ENCODE measurements at places on chromosomes 7 and 10. TPM values are rescaled to one million over a fixed set of nuclear protein-coding genes. Genes with fewer than 3 reads are reported as not detected.

- DNase-seq, result no peak
Measured at GRCh38 chr10:7090529-7090928, 320.3 kb downstream of the SFMBT2 start.

DNA sequence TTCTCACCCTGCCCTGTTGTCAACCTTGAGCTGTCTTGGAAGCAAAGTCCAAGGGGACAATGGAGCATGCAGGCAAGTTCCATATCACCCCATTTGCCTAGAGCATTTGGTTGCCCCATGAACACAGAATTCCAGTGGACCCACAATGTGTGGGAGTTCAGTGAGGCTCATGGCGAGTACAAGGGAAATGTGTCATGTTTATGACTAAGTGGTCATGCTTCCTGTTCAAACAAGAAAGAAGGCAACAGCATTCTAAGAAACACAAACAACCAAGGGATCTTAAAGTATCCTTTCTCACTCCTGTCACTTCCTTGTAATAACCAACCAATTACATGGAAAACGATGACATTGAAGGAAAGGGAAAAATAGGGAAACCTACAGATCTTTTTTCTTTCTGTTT, 513.0 kb downstream of the INHBA start:
- DNase-seq, result no peak

- no peak for DNase-seq
Measured at GRCh38 chr10:60576130-60577069, 186.7 kb upstream of the ANK3 start.

DNA sequence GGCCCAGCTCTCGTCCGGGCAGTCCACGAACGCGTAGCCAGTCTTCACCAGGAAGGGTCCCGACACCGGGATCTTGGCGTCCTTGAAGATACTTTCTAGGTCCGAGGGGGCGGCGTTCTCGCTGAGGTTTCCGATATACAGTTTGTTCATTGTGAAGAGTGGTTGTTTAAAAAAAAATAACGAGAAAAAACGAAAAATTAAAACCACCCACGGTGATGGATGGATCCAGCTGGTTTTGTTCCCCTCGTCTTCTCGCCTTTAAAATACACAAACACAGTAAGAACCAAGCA, 385 bp downstream of the IGF2BP3 start:
- DNase-seq, result no peak

- no peak for DNase-seq
Measured at GRCh38 chr10:70890917-70891431, 2.6 kb upstream of the PCBD1 start.

GRCh38 chr10:44234483-44234875, 150.4 kb downstream of the CXCL12 start:
- DNase-seq, result no peak

DNA sequence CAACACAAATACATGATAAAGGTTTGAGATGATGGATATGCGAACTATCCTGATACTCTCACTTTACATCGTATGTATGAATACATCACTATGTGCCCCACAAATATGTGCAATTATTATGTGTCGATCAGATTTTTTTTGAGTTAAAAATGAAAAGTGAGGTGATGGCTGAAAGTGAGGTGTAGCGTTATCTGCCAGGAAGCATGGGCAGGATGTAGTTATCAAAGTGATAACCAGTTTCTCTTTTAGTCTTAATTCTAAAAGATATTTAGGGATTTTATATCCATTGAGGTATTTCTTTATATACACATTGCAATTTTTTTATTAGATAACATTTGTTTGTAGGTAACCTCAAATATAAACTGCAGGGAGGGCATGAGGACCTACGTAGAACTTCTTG, 15.6 kb upstream of the KLF6 start:
- no peak for DNase-seq

- DNase-seq, result no peak
Measured at GRCh38 chr7:117485118-117485620, 5.3 kb downstream of the CFTR start.

DNA sequence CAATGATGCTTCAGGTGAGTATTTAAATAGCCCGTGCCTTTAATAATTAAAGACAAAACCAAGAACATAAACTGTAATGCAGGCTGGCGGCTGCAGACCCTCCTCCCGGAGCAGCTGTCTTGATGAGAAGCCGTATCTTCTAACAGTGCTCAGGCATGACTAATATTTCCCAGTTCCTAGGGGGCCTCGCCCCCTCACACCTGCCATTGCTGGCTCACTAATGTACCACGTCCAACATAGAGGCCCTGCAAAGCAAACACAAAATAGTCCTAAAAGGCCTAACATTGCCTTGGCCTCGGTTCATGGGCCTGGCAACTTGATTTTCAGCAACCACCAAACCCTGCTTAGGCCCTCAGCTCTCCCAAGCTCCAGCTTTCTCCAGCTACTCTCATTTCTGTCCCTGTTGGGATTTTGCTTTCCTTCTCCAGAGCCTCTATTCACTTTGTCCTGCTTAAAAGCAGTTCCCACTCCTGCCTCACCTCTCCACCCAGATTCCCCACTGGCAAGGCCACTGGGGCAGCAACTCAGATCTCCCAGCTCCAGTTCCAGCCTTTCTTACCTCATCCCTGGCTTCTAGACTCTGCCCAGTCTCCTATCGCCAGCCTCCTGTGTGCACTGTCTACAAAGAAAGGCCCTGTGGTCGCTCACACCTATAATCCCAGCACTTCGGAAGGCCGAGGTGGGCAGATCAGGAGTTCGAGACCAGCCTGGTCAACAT, 16.2 kb downstream of the SORBS1 start:
- no peak for DNase-seq

DNA sequence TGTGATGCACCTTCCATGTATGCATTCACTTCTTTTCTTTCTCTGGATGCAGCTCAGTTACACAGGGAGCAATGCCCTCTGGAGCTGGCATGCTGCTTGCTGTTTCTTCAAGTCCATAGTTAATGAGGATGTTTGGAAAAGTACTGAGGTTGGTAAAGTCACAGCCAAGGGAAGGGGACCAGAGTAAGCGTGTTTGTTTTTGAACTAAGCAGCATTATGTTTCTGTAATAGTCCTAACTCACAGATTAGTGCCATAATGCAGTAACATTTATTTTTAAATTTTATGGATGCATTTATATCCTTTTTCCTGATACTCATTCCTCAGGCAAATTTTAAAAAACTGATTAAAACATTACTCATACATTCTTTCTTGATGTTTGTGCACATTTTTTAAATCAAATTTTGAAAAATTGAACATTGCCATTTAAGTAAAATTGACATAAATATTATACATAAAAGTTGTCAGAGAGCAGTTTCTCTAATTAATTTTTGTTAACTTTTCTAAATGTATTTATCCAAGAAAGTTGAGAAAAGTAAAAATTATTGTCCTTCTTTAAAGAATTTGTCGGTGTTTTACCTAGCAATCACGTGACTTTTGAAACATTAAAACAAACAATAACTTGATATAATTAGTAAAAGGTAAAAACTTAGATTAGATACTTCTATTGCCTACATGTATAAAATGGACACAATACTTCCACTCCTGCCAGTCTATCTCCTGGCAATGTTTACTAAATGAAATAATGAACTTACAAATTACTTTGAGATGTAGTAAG, 659.6 kb upstream of the ANKRD30A start:
- DNase-seq, result no peak

- no peak for DNase-seq
Measured at GRCh38 chr7:148135116-148135515, 455.4 kb upstream of the C7orf33 start.

DNA sequence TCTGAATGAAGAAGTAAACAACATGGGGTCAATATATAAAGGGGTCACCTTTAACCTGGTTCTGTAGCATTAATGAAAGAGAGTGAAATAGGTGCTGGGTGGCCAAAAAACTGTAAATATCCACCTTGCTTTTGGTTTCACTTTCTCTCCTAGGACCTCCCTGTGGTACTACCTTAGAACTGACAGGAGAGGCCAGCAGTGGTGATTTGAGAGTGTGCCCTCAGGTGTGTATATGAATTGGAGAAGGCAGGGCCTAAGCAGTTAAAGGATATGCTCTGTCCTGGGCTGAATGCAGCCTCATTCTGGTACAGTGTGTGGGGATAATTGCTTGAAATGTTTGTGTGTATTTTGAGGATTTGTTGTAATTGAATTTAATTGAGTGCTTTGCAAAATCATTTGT, 62.0 kb downstream of the BBS9 start:
- no peak for DNase-seq

GRCh38 chr7:103988468-103989199, 824 bp downstream of the RELN start:
- no peak for DNase-seq

The TACC2 gene
- total RNA-seq, result 71.1 TPM

The ENTPD1 gene
- 9.9 TPM for total RNA-seq

The TAS2R4 gene
- 3.1 TPM for total RNA-seq

The TEX36 gene
- not detected for total RNA-seq

The SLC13A1 gene
- not detected for total RNA-seq

The FAM221A gene
- 17.7 TPM for total RNA-seq

The CASTOR2 gene
- 10.1 TPM for total RNA-seq

The COL13A1 gene
- 3.8 TPM for total RNA-seq

The TMEM229A gene
- total RNA-seq, result not detected

The CFAP70 gene
- total RNA-seq, result 0.53 TPM
